ENCODE measurements at places on chromosomes 3 and 15.

DNA sequence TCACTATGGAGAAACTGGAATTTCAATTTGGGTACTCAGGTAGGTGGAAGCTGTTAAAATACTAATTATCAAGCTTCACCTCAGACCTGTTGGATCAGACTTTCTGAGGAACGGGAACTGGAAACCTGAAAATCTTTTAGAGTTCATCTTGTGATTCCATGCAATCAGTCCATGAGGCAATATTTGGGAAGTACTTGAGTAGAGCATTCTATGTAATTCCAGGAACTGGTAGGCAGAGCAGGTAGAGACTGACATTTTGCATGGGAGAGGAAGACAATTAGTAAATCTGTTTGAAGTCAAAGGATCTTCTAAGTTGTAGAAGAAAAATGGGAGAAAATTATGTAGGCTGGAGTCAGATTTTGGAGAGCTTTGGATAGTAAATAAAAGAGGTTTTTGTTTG lies 43.1 kb downstream of the FGF7 start:
- no peak for DNase-seq

DNA sequence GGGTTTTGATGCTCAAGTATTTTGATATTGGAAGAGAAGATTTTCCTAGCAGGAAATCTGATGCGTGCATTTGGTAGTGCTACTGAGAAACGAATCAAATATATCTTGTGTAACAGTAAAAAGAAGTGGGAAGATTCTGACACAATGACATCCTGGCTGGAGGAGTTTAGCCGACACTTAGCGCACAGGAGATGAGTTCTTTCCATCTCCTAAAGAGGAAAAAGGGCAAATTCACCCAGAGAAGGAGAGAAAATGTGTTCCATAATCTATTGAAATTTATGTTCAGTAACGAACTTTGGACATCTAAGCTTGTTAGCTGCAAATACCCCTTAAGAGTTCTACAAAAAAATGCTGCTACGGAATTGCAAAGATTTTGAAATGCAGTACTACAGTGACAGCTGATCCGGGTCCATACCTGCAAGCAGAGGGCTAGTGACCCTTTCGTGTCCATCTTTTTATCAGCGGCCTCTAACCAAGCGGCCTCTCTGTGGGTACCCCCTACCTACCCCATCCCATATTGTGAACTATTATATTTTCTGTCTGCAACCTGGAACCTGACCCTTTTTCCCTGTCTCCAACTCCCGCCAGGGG lies 971 bp downstream of the CPOX start:
- no peak for DNase-seq

DNA sequence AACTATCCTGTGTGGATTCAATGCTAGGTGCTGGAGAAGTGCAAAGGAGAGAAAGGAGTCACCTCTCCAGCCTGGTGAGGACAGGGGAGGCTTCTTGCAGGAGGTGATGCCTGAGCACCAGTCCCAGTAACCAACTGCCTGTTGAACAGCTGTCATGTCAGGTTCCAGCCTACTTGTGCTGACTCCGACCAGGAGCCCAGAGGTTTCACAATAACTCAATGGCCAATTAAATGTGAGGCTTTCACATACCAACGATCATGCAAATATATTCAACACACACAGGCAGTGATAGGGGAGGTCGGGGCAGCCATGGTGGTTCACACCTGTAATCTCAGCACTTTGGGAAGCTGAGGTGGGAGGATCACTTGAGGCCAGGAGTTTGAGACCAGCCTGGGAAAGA lies 7.7 kb downstream of the SORD start:
- no peak for DNase-seq

DNA sequence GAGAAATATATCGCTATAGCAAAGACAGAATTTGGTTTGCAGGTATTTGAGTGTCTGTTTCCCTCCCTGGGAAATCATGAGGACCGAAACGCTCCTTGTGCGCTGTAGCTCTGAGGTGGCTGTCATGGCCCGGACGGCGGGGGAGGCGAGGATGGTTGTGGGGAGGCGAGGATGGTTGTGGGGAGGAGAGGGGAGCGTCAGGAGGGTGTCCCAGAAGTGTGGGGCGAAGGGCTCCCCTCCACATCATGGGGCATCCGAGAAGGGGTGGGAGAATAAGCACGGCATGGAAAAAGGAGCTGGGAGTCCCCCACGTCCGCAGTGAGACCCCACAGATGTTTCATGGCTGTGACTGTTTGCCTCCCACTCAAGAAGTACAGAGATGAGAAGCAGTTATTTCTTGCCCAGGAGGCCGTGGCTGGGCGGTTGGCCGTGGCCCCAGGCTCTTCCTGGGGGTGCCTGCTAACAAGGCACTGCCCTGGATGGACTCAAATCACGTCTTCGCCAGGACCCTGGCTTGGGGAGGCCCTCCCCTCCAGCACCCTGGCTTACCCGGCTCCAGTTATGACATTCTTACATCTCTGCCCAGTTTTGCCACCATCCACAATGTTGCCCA lies 947 bp upstream of the ATP10A start:
- no peak for DNase-seq

DNA sequence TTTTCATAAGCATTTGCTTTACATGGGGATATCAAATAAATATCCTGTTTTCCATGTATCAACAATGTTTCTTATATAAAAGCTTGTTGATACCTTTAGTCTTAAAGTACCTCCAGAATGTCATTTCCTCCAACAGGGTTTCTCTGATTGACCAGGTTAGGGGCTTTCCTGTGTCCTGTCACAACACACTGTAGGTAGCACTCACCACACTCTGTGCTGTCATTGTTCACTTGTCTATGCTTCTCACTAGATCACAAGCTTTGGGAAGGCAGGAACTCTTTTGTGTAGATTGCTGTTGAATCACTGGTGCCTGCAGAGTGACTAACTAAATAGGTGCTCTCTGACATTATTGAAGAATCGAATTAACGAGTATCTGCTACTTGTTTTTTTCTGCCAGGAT lies 49.8 kb downstream of the USP50 start:
- DNase-seq: no peak

- no peak for DNase-seq
These were observed 25.3 kb downstream of the PLA2G4D start for GRCh38 chr15:42069025-42069424.

DNA sequence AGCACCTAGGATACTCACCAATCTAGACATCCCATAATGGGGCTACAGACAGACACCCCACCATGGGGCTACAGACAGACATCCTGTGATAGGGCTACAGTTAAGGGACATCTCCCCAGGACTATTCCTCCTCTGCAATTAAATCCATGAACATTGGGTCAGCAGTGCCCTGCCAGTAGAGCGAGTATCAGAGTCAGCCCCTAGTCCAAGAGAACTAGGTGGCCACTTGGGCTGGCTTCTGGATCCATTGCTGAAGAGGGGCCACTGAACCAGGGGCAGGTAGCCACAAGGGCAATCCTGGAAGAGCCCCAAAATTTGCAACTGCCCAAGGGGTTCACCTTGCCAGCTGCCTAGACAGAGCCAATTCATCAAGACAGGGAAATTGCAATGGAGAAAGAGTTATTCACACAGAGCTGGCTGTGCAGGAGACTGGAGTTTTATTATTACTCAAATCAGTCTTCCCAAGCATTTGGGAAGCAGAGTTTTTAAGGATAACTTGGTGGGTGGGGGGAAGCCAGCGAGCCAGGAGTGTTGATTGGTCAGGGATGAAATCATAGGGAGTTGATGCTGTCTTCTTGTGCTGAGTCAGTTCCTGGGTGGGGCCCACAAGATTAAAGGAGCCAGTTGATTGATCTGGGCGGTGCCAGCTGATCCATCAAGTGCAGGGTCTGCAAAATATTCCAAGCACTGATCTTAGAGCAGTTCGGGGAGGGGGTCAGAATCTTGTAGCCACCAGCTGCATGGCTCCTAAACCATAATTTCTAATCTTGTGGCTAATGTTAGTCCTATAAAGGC lies 170.2 kb upstream of the SMAD3 start:
- peak; percentile 27 for DNase-seq

DNA sequence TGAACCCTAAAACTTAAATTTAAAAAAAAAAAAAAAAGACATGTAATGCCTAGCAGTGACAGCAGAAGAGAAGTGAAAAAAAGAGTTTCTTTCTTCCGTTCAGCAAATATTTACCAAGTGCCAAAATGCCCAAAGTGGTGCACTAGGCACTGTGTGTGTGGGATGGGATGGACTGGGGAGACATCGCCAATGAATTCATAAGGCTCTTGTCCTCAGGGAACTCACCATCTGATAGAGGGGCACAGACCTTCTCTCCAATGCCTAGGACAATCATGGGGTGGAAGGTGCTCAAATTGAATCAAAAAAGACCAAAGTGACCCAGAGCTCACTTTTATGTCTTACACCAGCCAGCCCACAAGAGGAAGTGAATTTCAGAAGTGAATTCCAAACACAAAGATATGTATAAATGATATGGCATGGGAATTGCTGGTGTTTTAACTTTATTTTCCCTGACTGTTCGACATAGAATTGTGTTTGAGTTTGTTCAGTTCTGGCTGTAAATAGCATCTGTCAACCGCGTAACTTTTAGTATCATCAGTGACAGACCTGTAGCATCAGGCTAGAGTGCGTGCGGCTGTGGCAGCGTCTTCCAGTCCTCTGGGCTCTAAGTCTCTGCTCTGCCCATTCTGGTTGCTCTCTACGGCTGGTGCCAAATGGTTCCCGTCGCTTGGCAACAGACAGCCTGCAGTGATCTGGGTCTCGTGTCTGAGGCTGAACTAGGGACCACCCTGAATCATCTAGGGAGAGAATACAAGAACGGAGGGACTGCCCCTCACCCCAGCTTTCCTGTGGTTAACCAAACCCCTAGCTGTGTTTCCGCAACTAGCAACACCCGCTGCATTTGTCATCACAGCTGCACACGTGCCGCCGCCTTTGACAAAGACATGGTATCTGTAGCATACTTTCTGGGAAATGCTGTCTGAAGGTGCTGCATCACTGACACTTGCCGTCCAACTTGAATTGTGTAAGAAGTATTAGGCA lies 154.0 kb upstream of the THBS1 start:
- no peak for DNase-seq

- DNase-seq: no peak
These were observed 6.5 kb downstream of the ALAS1 start for GRCh38 chr3:52204337-52205073.

- DNase-seq: no peak
These were observed 219.7 kb downstream of the SLCO3A1 start for GRCh38 chr15:92073044-92073785.

GRCh38 chr3:181901626-181902025 lies 189.9 kb downstream of the SOX2 start:
- DNase-seq: no peak

DNA sequence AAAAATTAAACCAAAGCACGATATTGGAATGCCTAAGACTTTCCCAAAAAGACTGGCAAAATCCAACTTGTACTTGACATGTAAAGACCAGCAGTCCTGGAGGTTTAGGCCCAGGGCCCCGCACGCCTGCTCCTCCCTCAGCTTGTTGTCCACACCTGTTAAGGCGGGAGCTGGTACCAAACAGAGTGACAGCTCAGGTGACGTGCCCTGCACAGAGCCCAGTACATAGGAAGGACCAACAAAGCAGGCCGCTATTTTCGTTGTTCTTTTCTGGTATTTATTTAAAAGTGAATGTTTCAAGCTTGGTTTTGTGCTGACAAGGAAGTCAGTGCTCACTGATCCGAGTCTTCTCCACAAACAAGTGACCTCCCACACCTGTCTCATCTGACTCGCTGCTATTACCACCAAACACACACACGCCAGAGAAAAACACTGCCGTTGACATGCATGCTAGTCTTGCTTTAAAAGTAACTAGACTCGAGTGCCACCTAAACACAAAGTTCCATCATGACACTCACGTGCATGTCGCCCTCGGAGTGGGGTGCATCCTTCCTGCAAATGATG lies 50.2 kb downstream of the HERC2 start:
- no peak for DNase-seq

DNA sequence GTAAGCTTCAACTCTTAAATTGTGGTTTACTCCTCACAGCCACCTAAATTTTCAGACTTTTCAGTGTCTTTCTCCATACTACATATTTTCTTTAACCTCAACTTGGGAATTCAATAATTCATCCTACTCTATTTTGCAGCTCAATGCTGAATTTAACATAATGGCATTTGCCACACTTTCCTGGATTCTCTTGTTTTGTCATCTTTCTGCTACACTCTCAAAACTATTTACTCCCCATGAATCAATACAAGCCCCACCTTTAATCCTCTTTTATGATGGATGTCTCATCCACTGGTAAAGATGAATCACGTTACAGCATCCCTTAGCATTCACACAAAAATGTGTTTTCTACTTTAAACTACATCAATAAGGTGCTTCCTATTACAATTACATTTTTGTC lies 19.6 kb upstream of the CHMP2B start:
- no peak for DNase-seq

- DNase-seq: no peak
These were observed 2.7 kb downstream of the ALS2CL start for GRCh38 chr3:46690798-46691197.

- no peak for DNase-seq
These were observed 84.4 kb downstream of the THSD4 start for GRCh38 chr15:71199384-71200351.

GRCh38 chr3:47120138-47120537 lies 43.8 kb downstream of the SETD2 start:
- DNase-seq: no peak

DNA sequence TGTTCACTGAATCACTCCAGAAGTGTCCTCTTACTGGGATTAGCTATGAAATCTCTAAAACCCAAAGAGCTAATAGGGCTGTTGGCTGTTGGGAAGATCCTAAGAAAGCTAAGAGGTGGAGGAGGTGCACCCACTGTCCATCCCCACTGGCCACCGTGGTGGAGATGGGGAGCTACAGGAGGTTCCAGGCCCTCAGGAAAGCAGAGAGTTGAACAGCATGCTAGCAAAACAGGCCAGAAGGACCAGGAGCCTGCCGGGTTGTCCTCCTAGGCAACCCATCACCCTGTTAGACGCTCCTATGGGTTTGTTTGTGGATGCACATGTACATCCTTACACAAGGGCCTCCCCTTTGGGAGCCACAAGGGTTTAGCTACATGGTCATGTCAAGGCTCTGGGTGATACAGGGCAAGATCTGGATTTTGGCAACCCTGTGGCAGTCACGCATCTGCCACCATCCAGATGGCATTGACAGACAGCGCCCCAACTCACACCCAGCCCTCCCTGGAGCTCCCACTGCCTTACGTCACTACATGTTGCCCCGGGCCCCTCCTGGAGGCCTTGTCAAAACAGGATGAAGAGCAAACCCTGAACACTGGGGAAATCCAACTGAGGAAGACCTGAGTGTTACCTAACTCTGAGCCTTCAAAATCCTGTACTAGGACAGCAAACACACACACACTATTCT lies 208.1 kb downstream of the SLCO3A1 start:
- no peak for DNase-seq

GRCh38 chr15:63870487-63871209 lies 36.9 kb upstream of the HERC1 start:
- DNase-seq: no peak

- DNase-seq: no peak
These were observed 15.1 kb upstream of the RFTN1 start for GRCh38 chr3:16528581-16528993.

- DNase-seq: no peak
These were observed 9.3 kb downstream of the ARPP19 start for GRCh38 chr15:52559575-52559974.

- no peak for DNase-seq
These were observed 3.5 kb downstream of the FEM1B start for GRCh38 chr15:68281008-68281407.

Data from liver (tissue), 10 donors.